Mucosa of descending colon (tissue), 3 donors: ENCODE measurements at places on chromosomes 1 and 21. TPM values are rescaled to one million over a fixed set of nuclear protein-coding genes. Genes with fewer than 3 reads are reported as not detected.
A peak's percentile ranks its signal among the peaks of the same experiment; 100 is the strongest.

CCDC17 gene
- total RNA-seq, result 6.0 TPM

GRCh38 chr1:56266359-56266758 lies 313.0 kb downstream of the PLPP3 start:
- no peak for DNase-seq

DNA sequence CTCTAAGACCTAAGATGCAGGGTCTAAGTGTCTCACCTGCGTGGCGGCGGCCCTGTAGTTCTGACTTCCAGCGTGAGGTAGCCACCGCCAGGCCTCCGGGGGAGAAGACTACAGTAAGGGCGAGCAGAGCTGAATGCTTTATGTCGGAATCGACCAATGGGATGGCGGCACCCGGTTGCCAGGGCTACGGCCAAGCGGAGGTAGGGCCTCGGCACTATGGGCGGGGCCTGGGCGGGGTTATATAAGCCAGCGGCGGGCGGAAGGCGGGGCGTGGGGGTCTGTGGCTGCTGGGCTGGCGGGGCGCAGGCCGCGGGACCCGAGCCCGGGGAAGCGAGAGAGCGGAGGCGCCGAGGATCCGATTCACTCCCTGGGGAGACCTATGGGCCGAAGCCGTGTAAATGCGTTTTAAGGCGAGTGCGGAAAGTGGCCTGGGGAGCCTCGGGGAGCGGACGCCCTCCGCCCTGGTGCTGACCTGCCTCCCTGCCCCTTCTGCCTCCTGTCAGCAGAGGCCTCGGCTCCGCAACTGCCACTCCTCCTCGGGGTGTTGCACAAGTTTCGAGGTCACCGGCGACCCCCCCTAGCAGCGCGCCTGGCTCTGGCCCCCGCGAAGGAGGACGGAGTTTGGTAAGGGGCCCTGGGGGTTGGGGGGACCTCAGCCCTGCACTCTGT lies at the start of gene AZIN2:
TSS of gene AZIN2 (plus strand) at position 269 of the 669 bp plus-strand sequence. CDS start 1,097 bp downstream, outside the sequence.
- peak; percentile 99 for DNase-seq

DNA sequence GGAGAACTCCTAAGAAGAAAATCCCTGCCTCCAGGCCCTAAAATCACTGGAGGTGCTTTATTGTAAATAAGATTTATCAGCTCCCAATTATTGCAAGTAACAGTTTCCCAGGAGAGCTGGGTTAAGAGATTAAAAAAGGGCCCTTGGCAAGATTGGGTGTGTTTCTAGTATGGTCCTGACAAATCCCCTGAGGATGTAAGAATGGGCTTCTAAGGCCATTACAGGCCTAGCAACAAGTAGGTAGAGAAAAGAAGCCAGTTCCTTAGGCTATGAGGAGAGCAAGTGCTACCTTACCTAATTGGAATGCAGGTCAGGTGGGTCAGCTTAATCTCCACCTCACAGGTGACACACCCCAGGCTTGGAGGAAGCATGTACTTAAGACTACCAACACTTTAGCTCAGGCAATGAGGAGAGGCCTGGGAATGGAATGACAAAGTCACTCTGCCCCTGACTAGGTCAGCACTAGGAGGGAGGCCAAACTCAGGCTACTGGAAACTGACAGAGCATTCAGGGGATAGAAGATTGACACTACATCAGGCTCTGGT lies 6.8 kb upstream of the OTUD7B start:
- peak; percentile 32 for DNase-seq

HRNR gene
- not detected for total RNA-seq

GRCh38 chr1:201751872-201752271 lies 77.1 kb upstream of the IPO9 start:
- no peak for DNase-seq

- peak; percentile 80 for DNase-seq
Measured at GRCh38 chr21:43884012-43884860, 19.2 kb downstream of the AGPAT3 start.

GRCh38 chr1:154446292-154446691 lies 41.1 kb downstream of the IL6R start:
- DNase-seq, result no peak

ZMYND12 gene
- 1.2 TPM for total RNA-seq

- no peak for DNase-seq
Measured at GRCh38 chr1:10610901-10611600, 136.3 kb downstream of the PEX14 start.

ADORA1 gene
- total RNA-seq, result 1.3 TPM

OXCT2 gene
- total RNA-seq, result 2.2 TPM

DNA sequence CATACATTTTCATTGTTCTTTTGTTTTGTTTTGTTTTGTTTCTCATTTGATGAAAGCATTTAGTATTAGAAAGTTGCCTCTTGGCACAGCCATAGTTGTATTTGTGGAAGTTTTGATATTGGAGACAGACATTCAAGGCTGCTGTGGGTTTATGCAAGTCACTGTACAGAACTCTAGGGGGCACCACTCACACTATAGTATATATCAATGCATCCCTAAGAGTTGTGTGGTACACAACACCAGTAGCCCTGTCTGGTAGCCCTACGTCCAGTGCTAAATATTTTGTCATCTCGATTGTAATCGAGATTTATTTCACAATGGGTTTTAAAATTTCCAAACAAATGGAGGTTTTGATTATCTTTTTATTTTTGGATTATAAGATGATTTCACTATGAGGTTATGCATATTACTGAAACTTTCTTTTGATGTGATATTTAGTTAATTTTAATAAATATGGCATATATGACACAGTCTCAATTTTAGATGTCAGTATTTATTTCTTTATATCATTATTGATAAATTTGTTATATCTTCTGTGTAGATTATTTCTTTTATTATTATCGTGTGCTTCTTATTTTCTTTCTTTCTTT lies 112.2 kb downstream of the NR5A2 start:
- peak; percentile 55 for DNase-seq

DNA sequence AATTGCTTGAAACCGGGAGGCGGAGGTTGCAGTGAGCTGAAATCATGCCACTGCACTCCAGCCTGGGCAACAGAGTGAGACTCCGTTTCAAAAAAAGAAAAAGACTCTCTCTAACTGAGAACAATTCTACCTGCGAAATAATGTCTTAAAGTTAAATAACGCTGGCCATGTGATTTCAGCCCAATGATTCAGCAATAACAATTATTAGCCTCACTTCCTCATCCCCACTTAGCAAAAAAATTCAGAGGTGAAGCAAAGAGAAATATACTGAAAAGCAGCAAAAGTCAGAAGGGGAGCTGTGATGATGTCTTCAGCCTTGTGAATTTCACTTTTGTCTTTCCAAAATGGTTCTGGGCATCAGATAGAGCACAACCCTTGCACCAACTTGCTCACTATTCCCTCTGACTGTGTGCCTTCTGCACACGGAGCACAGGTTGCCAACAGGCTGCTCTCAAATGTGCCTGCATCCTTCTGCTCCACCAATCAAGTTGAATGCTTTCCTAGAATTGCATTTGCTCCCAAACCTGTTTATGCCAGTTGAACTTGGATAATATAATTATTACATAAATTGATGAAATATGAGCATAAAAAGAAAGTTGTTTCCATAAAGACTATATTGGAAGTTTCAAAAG lies 79.8 kb upstream of the IPO9 start:
- no peak for DNase-seq

GRCh38 chr1:12548279-12548972 lies 69.6 kb downstream of the DHRS3 start:
- no peak for DNase-seq

GRCh38 chr1:161720956-161721737 lies at the start of gene FCRLB:
FCRLB (plus strand) TSS chr1:161721544; CDS start chr1:161722673, 1,129 bp downstream.
- DNase-seq, result no peak

TAS1R1 gene
- 0.14 TPM for total RNA-seq

C1orf141 gene
- total RNA-seq, result not detected

DNA sequence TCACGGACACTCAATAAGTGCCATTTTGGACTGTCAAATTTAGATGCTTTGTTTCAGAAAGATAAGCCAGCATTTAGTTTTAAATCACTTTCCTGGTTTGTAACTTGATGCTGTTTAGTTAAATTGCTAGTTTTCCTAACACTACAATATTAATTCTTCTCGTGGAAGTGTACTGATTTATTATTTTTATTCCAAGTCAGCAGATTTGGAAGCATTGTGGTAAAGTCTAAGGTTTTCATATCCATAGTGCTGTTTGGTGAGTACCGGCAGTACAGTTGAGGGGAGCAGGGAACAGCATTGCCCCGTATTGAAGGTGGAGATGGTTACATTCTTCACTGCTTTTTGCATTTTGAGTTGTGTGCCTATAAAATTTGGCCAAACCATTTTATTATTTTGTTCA lies 36.3 kb downstream of the S100B start:
- no peak for DNase-seq

DNA sequence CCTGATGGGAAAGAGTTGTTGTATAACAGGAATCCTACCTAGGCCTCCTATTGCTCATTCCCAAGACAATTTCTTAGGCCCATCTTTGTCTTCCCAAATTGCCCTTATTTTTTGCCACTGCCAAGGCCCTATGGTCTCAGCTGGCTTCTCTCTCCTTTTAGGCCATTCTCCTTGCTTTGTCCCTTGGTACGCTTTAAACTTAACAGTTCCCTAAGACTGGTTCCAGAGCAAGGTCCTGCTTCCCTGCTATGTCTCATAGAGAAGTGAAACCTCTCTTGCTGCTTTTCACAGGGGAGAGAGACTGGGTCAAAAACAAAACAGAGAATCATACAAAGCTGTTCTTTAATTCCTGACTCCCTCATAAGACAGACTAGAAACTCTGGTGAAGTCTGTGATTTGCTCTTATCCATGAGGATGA lies 77.1 kb downstream of the XCL2 start:
- no peak for DNase-seq

GRCh38 chr21:32410916-32411315 lies 1.6 kb upstream of the EVA1C start:
- no peak for DNase-seq

- DNase-seq, result no peak
Measured at GRCh38 chr21:40422896-40423635, 423.9 kb downstream of the DSCAM start.

DNA sequence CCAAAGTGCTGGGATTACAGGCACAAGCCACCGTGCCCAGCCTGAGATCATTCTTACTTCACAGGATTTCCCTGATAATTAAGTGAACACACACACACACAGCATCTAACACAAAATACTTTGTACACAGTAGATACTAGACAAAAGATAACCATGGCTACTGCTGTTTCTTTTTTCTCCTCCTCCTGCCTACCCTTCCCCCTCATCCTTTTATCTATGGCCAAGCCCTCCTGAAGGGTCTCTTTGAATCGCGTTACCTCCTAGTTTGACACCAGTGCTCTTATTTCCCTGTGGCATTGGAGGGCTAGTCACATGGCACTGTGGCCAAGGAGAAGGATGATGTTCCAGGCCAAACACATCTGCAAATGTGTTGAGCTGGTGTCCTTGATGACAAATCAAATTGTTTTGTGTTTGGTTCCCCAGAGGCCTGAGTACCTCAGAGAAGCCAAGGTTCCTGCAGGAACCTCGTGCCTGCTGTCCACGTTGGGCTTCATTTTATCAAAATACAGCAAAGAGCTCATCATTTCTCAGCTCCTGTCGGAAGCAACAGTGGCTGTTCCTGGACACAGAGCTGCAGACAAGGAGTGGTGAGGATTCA lies 20.6 kb downstream of the NDUFS5 start:
- DNase-seq, result no peak

RAVER2 gene
- 46.3 TPM for total RNA-seq

- DNase-seq, result no peak
Measured at GRCh38 chr1:200381256-200381984, 28.4 kb downstream of the ZNF281 start.

DNA sequence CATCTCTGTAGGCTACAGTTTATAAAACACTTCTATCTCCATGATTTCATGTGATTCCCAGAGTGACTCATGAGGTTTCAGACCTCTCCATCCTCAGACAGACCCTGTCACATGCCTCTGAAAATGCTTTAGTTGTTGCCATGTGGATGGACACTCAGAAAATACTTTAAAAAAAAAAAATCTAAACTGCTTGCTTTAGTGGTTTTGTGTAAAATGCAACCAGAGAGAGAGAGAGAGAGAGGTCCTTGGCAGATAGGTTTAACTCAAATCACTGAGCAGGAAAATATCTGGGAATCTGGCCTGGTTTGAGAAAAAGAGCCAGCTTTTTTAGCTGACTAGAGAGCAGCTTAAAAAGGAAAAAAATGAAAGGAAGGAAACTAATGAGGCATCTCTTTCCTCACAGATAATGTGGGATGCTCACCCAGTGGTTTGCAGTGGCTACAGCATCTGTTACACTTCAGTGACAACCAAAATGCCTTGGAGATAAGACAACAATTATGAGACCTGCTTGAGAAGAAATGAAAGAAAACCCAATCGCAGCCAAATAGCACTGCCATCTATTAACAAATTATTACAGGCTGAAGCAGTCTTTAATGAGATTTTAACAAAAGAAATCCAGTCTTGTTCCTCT lies 54.6 kb upstream of the SYT14 start:
- DNase-seq, result no peak

DCDC2B gene
- not detected for total RNA-seq

DNA sequence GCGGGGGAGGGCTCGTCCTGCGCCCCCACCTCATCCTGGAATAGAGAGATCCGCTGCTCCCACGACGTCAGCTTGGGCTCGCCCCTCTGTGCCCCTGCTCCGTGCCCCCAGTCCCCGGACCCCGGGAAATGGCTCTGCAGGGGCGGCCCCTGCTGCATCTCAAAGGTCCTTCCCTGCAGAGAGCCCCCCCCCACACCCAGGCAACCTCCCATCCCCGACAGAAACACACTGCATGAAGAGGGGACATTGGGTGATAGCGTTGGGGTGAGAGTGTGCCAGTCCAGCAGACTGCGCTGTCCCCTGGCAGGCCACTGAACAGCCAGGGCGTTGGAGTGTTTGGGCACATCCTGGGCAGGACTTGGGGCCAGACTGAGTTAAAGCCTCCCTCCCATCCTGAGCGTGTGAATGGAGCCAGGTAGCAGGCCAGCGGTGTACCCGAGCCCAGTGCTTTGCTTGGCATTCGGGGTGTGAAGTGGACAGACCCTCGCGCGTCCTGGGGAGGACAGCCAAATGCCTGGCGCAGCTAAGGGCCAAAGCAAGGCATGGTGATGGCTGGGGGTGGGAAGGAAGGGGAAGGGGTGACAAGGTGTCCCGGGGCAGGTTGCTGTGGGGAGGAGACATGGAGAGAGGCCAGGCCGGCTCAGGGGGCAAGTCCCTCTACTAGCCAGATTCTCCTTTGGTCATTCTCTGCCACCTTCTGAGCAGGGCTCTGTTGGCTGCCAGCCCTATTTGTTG lies 633 bp upstream of the ETNK2 start:
- DNase-seq, result no peak

ZNF593OS gene
- not detected for total RNA-seq

DNA sequence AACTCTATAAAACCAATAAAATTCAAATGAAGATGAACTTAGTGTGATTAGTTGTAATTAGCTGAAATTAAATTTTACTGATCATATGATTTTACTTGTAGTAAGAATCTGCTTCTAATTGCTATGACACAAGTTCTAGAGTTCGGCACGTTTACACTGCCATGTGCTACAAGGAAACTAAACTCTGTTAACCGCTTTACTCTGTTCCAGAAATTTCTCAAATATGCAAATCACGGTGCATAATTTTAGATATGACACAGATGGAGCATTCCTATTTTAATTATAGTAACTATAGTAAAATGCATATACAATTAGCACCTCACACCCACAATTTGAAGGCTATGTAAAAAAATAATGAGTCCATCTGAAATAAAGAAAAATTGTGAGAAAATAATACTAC lies 14.8 kb downstream of the HEATR1 start:
- DNase-seq, result no peak

CXADR gene
- 31.5 TPM for total RNA-seq

NTMT2 gene
- not detected for total RNA-seq
